Omental fat pad (tissue), 4 donors: ENCODE measurements at places on chromosomes 1 and 21. TPM values are rescaled to one million over a fixed set of nuclear protein-coding genes. Genes with fewer than 3 reads are reported as not detected.

DNA sequence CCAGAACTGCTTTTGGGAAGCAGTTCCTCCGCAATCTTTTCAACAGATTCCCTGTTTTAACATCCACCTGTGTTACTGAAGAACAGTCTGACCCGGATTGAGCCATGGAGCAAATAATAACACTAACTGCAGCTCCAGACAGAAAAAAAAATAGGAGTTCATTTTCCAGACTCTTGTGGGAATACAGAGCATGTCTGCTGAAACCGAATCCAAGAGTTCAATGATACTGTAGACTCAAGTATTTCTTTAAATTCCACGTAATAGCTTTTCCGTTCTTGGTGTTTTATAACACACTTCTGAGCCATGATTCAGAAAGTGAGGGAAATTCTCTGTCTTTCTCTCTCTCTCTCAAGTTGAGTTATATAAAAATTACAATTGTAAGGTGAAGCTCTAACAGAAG lies 60.6 kb downstream of the DDAH1 start:
- no peak for DNase-seq

DNA sequence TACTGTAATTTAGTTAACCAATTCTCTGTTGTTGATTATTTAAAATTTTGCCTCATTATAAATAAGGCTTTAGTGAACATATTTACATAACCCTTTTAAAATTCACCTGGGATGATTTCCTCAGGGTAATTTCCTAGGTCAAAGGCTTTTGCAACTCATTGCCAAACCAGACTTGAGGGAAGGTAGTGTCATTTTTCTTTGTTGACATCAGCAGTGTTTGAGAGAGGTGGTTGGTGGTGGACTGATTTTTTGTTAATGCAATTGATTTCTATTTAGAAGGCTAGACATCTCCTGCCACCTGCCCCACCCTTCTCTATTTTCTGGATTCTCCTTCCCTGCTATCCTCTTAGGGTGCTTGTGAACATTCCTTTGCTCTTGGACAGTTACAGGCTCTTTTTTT lies 116.8 kb downstream of the HHAT start:
- no peak for DNase-seq

GRCh38 chr1:169572187-169572586 lies 14.1 kb downstream of the F5 start:
- DNase-seq, result no peak

DNA sequence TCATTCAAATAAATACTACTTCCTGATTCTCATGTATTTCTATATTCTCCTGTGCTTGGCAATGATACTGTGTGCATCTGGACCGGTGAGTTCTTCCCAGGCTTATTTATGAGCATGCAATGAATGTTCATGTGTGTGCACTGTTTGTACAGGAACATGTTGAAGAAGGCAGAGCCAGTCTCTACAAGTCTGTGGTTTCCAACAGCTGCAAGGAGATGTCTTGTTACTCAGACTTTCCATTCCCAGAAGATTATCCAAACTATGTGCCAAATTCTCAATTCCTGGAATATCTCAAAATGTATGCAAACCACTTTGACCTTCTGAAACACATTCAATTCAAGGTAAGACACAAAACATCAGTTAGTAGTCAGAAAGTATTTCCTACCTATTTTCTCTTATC lies 19.1 kb downstream of the FMO1 start:
- no peak for DNase-seq

DNA sequence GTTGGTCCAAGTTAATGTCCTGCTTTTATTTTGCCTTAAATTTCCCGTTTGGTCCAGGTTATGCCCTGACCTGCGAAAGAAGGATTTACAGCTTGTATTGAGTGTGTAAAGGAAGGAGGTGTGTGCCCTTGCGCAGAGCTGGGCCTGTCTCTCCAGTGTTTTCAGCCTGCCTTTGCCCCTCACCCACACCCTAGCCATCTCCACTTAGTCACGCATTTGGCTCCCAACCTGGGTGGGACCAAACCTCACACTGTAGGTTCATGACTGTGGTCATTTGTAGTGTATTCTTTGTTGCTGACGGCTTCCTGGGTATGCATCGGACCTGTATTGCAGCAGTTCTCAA lies 572 bp upstream of the SRSF10 start:
- DNase-seq, result no peak

DNA sequence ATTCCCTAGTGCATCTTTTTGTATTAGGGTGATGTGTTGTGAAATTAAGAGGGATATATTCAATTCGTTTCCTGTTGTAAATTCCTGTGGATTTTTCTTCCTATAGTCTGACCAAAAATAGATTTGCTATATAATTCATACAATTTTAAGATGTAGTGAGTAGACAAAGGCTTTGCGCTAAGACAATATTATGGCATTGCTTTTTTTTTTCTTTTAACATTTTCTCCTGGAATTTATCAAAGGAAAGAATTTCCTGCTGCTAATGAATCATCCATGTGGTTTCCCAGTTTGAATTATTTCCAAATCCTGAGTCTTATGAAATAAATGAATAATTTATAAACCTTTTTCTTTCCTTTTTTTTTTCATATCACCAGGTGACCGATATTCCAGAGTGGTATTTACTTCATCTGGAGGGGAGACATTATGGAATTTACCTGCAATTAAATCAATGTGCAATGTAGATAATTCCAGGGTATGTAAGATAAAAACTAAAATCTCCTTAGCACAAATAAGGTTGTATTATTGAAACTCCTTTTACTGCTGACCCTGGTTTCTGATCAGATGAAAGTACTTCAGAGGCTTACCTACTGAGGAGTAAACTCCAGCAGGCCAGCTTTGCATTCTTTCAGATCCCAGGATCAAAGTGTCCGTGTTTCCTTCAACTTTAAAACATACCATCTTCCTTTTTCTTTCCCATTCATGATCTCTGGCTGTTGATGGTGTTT lies 148.4 kb downstream of the TLR5 start:
- no peak for DNase-seq

GRCh38 chr1:22717037-22717760 lies 6.6 kb downstream of the EPHB2 start:
- DNase-seq, result no peak

DNA sequence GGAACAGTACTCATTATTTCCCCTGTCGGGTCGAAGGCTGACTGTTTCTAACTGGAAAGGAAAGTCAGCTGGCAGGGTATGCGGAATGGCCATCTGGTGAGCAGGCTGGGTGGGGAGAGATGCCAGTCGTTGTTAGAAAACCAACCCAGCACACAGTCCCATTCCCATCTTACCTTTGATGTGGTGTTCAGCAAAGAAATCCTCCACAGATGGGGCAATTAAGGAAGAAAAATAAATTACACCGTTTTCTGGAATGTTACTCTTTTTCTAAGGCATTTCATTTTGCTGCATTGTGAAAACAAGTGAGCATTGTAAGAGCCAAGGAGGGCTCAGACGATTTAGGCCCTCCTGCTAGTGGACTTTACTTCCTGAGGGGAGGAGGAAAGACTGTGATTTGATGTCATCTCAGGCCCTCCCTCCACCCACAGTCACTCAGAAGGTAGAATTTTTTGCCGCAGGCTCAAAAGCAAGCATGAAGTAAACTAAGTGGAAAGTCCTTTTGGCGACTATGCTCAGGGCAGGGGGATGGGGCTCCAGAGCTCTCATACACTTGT lies at the start of gene SLC16A4:
TSS of gene SLC16A4 (minus strand) at position 335 of the 554 bp plus-strand sequence. CDS start 1,703 bp downstream, outside the sequence.
- DNase-seq, result no peak

GRCh38 chr1:163981500-163982030 lies 577.4 kb upstream of the PBX1 start:
- DNase-seq, result no peak

GRCh38 chr1:3899754-3900149 lies 320 bp downstream of the C1orf174 start:
- DNase-seq, result no peak

GRCh38 chr1:9471679-9472078 lies 67.6 kb upstream of the SLC25A33 start:
- no peak for DNase-seq

GRCh38 chr1:219629296-219629880 lies 16.5 kb upstream of the ZC3H11B start:
- DNase-seq, result no peak

- no peak for DNase-seq
These were observed 143.6 kb downstream of the GABPA start for GRCh38 chr21:25878344-25878743.

GRCh38 chr1:184417916-184418315 lies 31.1 kb downstream of the C1orf21 start:
- DNase-seq, result no peak

- no peak for DNase-seq
These were observed 18.9 kb downstream of the UBE4B start for GRCh38 chr1:10051656-10052055.

DNA sequence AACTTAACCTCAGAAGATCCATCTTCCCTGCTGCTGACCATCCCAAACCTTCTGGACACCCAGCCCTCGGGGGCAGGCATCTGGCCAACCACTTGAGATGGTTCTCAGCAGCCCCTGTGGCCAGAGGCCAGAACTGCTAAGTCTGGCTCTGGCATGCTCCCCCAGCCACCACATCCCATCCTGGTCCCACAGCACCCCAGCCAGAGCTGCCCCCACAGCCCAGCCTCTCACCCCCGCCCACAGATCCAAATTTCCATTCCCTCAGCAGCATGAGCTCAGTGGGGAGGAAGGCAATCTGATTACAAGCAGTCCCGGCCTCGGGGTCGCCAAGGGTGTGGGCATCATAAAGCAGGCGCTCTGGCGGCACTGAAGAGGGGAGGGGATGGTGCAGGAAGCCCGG lies 45.6 kb downstream of the GLIS1 start:
- DNase-seq, result no peak

DNA sequence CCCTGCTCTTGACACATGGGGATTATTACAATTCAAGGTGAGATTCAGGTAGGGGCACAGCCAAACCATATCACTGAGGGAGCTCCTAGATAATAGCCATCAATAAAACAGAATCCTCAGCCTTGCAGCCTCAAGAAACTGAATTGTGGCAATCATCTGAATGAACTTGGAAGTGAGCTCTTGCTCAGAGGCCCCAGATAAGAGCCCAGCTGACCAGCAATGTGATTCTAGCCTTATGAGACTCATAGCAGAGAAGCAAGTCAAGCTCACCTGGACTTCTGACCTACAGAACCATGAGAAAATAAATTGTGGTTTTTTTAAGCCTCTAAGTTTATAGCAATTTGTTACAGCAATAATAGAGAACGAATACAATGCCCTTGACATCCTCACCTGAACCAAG lies 302.5 kb downstream of the LTN1 start:
- no peak for DNase-seq

- no peak for DNase-seq
These were observed 40.5 kb downstream of the S100B start for GRCh38 chr21:46564391-46564790.

DNA sequence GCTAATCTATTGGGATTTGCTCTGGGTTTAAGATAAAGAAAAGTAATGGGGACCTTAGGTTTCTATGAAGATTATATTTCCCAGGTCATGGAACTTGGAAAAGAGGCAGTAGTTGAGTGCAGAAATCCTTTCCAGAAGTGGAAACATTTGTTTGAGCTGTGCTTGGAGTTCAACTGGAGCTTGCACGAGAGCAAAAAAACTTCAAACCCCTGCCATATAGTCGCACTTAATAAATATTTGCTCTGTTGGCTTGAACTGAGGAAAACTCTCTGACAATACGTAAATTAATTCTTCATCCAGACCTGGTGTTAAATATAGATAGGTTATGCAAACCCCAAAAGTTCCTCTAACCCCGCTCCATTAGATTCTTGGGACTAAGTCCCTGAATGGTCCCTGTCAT lies 52.8 kb upstream of the COL24A1 start:
- no peak for DNase-seq

GRCh38 chr21:38388203-38388602 lies 110.1 kb downstream of the ERG start:
- DNase-seq, result no peak

DNA sequence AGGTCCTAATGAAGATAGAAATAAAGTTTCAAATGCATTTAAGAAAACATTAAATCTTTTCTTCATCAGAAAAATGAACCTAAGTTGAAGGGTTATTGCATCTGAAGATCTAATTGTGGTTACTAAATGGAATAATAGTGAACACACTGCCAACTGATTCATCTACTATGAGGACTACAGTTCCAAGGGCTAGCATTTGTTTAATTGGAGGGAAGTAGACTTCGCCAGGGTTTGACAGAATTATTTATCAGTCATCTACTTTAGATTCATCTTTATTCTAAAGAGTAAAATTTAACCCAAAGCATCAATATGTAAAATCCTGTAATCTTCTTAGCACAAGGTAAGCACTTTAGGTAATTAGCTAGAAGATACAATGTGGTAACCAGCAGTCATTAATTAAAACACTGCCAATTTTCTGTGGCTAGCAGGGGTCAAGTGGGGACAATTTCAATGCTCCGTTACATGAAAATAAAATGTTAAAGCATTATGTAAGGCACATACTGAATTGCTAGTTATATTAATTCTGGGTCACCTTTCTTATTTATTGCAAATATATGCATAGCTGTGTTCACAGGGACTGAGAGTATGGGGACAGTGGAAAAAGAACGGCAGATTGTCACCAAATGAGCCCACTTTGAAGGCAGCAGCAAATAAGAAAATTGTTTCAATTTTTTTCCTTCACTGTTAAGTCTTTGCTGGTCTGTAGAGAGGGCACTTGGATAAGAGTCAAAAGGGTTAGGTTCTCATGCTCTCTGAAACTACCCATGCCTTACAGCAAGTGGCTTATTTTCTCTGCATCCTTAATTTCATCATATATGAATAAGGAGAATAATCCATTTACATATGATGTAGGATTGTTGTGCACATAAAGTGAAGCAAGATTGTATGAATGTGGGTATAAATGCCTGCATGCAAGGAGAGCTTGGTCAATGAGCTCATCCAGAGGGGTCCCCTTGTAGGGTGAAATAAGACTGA lies 416.0 kb downstream of the PCP4 start:
- no peak for DNase-seq

DNA sequence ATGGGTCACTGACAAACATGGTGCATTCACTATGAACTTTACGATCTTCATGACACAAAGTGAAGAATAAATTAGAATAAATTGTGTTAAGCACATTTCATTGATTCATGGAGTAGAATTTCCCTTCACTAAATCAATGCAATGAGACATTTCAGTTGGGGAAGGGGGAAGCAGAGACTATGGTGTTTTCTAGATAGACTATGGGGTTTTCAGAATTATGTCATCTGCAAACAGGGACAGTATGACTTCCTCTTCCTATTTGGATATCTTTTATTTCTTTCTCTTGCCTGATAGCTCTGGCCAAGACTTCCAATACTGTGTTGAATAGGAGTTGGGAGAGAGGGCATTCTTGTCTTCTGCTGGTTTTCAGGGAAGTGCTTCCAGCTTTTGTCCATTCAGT lies 80.0 kb upstream of the C1orf105 start:
- DNase-seq, result no peak

GRCh38 chr21:33212159-33212851 lies 17.4 kb upstream of the IFNAR2 start:
- DNase-seq, result no peak

GRCh38 chr21:16838331-16838730 lies 674.5 kb upstream of the CXADR start:
- DNase-seq, result no peak

SLC44A3 gene
- total RNA-seq, result 1.3 TPM

TUT4 gene
- 56.4 TPM for total RNA-seq

SRM gene
- 37.5 TPM for total RNA-seq

LCE2C gene
- total RNA-seq, result not detected

PLEKHA6 gene
- total RNA-seq, result 2.9 TPM

FBXO2 gene
- total RNA-seq, result 7.2 TPM

INAVA gene
- total RNA-seq, result not detected

PDZK1IP1 gene
- total RNA-seq, result 2.8 TPM

CCDC17 gene
- 8.4 TPM for total RNA-seq

NOS1AP gene
- total RNA-seq, result 1.9 TPM
